AG09319 (cell line): ENCODE measurements at places on chromosomes 11 and 22.
A peak's percentile ranks its signal among the peaks of the same experiment; 100 is the strongest.

DNA sequence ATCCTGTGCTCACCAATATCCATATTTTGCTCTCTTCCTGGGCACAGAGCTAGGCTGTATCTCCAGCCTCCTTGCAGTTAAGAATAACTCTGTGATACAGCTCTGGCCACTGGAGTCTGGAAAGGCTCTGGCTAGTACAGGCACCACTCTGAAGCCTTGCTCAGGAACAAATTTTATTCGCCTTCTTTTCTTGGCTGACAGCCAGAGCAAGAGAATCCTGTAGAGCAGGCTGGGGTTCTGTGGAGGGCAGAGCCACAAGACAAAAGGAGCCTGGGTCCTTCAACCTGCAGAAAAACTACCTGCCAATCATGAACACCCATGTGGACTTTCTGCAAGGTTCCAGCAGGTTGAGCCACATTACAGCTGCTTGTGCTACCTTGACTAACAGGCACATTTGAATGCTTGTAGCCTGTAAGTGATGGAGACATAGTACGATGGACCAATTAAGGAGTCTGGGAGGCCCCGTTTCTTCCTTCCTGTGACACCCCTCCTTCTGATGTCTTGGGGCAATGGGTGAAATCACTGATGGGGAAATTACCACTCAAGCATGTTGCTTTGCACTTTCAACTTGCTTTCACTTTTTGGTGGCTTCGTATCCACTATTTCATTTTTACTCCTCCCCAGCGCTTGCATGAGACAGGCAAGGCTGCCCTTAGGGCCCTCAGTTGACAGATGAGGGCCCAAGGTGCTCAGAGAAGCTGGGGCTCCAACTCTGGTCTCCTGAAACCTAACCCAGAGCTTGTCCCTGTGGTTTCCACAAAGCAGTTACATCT lies 267.2 kb upstream of the SYN3 start:
- no peak for DNase-seq

DNA sequence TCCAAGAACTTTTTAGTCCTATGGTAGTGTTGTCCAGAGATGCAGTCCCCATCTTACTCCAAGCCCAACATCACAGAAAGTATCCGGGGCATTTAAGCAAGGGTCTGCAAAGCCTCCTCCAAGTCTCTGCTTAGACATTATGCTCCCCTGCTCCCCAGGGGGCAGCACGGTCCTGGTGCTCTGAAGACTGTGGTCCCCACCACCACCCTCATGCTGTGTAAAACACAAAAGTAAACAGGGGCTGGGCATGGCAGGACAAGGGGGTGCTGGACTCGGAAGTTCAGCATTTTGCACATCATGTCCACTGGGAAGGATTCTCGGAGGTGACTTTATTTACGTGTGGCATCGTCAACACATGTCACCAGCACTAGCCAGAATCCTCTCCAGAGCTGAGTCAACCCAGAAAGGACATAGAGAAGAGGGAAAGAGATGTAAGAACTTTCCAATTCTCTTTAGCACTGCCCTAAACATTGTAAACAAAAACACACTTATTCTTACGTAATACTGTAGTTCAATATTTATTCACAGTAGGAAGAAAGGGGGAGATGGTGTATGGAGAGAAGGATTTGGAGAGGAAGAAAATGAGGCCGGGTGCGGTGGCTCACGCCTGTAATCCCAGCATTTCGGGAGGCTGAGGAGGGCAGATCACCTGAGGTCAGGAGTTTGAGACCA lies 37.7 kb downstream of the TCIRG1 start:
- no peak for DNase-seq

- no peak for DNase-seq
Observed at GRCh38 chr11:30143098-30143705, 87.6 kb upstream of the FSHB start.

GRCh38 chr11:70618431-70619101 lies 220.2 kb downstream of the CTTN start:
- DNase-seq = no peak

DNA sequence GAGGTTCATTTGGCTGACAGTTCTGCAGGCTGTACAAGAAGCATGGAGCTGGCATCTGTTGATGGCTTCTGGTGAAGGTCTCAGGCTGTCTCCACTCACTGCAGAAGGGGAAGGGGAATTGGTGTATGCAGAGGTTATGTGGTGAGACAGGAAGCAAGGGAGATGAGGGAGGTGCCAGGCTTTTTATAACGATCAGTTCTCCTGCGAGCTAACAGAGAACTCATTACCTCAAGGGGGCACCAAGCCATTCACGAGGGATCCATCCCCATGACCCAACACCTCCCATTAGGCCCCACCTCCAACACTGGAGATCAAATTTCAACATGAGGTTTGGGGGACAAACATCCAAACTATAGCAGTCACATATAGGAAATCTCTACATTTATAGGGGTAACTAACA lies 38.7 kb upstream of the E2F8 start:
- no peak for DNase-seq

GRCh38 chr11:18974192-18974591 lies 35.0 kb upstream of the MRGPRX1 start:
- no peak for DNase-seq

DNA sequence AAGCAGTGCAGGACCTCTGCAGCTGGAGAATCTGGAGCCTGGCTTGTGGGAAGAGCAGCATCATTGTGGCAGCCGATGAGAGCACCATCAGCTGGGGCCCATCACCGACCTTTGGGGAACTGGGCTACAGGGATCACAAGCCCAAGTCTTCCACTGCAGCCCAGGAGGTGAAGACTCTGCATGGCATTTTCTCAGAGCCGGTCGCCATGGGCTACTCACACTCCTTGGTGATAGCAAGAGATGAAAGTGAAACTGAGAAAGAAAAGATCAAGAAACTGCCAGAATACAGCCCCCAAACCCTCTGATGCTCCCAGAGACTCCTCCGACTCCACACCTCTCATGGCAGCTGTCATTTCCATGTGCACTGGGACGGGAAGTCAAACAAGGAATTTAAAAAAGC lies 35.6 kb downstream of the ASRGL1 start:
- no peak for DNase-seq

DNA sequence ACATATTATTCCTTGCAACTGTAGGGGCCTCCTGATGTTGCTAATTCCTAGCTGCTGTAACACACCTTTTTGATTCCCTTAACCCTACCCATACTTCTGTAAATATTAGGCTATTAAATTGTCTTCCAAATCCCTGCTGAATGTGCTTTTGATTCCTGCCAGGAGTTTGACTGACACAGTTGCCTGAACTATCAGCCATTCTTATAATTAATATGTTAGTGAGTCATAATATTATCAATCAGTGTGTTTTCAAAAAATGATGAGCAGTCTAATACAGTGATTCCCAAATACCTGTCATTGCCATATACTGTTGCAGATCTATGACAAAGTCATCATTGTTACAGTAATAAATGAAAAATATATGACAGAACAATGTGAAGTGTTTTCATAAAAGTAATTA lies 15.9 kb upstream of the FANCF start:
- no peak for DNase-seq

DNA sequence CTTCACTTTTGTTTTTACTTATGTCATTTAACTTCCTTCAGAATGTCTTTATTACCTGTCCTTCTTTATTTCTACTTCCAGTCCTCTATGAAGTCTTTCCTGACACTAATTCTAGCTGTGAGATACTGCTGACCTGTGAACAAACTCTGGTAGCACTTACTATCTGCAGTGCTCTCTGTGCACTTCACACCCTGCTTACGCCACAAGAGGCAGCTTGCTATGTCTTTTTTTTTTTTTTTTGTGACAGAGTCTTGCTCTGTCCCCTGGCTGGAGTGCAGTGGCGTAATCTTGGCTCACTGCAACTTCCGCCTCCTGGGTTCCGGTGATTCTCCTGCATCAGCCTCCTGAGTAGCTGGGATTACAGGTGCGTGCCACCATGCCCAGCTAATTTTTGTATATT lies 10.7 kb downstream of the STIM1 start:
- DNase-seq = no peak

GRCh38 chr22:20583471-20583922 lies 76.1 kb downstream of the MED15 start:
- no peak for DNase-seq

- DNase-seq = no peak
Observed at GRCh38 chr22:43315687-43316217, 27.4 kb downstream of the SCUBE1 start.

DNA sequence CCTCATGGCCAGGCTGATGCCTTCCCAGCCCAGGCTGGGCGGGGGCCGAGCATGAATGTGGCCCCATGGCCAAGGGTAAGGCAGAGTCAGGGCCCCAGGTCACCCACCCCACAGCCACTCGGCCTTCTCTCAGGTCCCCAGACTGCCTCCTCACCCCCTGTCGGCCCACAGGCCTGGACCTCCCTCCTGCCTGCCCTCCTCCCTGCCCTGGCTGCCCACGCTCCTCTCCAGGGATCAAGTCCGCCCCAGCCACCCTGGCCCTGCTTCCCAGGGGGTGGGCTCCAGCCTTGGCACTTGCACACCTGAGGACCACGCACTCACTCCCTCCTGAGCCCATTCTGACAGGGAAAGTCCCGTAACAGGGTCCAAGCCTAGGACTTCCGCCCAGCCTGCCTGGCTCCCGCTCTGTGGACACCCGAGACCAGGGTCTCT lies 37.8 kb upstream of the TH start:
- DNase-seq = no peak

- no peak for DNase-seq
Observed at GRCh38 chr11:32297611-32298011, 137.7 kb downstream of the WT1 start.

DNA sequence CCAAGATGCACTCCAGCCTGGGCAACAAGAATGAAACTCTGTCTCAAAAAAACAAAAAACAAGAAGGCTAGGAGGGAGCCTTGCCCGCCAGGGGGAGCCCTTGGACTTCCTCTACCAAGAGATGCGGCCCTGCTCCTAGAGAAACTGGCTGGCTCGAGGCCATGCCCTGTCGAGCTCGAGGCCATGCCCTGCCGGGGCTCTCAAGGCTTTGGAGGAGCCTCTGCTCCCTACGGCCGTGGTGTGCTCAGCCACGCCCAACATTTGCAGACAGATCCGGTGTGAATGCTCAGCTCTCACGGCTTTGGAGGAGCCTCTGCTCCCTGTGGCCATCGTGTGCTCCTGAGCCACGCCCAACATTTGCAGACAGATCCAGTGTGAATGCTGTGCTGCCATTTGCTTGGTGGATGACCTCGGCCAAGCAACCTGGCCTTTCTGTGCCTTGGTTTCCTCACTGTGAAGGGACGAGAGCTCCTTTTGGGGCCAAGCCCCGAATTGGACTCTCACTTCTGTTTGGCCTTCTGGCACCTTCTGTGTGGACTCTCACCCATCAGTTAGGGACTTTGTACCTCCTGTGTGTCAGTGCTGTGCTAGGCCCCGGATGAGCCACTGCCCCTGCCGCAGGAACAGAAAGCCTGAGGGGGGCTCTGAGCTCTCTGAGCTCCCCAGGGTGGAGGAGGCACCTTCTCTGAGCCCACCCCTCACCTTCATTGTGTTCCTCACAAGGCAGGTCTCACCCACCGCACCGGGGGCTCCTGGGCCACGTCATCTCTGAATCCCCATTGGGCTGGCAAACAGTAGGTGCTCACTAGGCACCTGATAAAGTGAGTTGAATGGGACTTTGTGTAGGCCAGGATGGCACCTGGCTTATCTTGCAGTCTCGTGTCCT lies 14.1 kb downstream of the C11orf24 start:
- peak; percentile 80 for DNase-seq

DNA sequence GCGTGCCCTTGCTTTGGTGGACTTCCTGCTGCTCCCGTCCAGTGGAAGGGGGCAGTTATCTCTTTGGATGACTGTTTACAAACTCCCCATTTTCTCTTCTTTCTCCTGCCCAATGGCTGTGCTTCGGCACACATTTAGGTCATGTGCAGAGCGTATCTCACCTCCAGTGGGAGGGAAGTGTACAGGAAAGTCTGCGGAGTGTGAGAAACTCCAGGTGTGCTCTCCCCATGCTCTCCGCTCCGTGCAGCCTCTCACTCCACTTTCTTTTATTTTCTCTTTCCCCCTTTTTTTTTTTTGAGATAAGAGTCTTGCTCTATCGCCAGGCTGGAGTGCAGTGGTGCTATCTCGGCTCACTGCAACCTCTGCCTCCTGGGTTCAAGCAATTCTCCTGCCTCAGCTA lies 11.9 kb upstream of the TEF start:
- DNase-seq = no peak

DNA sequence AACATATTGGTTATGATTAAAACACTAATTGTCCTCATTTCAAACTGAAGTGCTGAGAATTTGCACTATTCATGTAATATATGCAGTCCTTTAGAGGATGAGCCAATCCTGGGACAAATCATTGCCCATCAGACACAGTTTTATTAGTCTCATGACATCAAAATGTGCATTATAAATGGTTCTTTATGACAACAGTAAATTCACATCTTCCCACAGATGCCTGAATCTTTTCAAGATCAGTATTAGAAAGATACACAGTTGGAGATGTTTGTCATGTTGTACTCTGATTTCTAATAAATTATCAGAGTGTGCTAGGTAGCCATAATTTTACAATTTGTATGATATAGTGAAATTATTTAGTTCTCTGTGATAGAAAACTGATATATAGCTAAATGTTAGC lies 813.5 kb downstream of the FAM181B start:
- no peak for DNase-seq

DNA sequence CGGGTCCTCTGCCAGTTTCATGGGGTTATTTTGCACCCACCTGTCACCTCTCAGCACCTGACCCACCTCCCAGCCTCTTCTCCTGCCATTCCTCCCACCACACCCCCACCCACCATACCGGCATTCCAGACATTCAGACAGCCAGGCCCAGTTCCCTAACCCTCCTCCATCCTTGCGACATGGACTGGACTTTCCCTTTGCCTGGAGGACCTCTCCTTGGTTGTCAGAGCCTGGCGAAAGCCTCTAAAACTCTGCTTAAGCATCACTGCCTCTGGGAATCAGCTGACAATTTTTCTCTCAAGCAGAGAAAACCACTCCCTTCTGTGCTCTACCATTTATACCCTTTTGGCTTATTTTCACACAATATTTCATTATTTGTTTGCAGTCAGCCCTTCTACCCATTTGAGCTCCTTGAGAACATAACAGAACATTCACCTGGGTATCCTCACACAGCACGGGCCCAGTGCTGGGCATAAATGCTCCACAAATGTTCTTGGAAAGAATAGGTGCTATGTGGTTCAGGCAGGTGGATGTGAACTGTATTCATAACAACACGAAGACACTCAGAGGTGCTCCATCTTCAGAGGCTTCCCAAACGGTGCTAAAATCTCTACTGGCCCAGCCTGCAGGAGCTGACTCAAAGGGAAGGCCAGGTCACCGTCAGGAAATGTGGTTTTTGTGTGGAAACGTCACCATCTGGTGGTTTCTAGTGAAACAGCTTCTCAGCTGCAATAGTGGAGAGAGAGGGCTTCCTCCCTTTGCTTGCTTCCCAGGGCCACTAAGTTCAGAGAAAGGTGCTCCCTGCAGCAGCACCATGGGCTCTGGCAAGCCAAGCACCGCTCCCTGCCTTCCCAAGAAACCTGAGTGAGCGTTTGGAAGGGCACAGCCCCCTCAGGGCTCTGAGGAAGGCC lies 10.4 kb downstream of the SPATA19 start:
- DNase-seq = no peak

DNA sequence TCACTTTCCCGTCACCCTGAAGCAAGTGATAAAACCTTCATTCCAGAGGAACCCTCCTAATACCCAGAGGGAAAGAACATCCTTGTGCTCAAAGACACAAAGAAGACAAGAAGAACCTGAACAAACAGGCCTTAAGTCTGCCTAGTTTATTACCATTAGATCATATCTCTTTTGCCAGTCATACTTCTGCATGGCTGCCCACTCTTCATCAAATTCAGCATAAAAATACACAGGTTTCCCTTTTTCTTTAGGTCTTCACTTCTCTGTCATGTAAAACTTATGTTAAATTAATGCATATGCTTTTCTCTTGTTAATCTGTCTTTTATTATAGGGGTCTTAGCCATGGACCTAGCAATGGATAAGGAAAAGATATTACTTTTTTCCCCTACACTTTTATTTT lies 459.7 kb downstream of the DLG2 start:
- DNase-seq = no peak
